ENCODE measurements at places on chromosomes 2 and 18. TPM values are rescaled to one million over a fixed set of nuclear protein-coding genes. Genes with fewer than 3 reads are reported as not detected.

- H3K4me1 ChIP-seq = no peaks in the 10 kb centered on the region
- H3K4me3 ChIP-seq = no peak overlapping the region
- H3K27ac ChIP-seq = no peak overlapping the region
- no peaks in the 10 kb centered on the region for H3K27me3 ChIP-seq
These were observed 613.3 kb downstream of the TSN start for GRCh38 chr2:122368576-122369243.

DNA sequence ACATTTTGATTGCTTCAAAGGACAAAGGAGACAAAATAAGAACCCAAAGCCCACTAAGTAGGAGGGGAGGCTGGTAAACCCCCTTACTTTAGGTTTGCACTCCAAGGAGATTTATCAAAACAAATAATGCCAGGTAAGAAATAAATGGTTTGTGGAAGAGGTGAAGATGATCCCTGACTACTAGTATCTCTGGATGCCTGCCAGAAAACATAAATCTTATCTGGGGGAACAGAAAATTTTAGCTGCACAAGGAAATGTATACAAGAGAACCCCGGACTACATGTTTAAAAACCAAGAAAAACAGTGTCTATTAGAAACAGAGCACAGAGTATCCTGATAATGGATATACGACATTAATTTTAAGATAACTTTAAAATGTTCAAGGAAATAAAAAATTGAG, 114.1 kb downstream of the TRABD2A start:
- H3K4me1 ChIP-seq = no peaks in the 10 kb centered on the region
- no peaks in the 10 kb centered on the region for H3K36me3 ChIP-seq
- DNase-seq = no peak
- no peak overlapping the region for H3K27ac ChIP-seq
- H3K27me3 ChIP-seq = no peaks in the 10 kb centered on the region

DYSF gene
- total RNA-seq = 0.17 TPM

TRPM8 gene
- not detected for total RNA-seq

DNA sequence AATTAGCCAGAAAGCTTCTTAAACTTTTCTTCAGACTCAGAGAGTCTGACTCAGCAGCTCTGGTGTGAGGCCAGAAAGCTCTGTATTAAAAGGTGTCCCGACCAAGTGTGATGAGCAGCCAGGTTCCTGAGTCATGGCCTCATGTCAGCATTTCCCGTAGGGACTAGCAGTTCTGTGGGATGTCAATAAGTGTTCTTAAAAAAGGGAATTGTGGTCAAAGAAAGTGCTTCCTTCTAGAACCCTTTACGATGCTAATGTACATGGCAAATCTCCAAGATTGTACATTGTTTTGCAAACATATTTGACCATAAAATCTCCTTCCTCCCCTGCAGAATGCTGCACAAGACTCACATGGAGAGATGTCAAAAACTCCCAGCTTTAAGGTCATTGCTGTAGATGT, 80.1 kb downstream of the PLA2R1 start:
- H3K36me3 ChIP-seq = no peaks in the 10 kb centered on the region
- no peak overlapping the region for H3K27ac ChIP-seq
- H3K4me3 ChIP-seq = no peak overlapping the region
- H3K27me3 ChIP-seq = peaks cover under 1% of the 10 kb centered on the region
- DNase-seq = no peak

- no peaks in the 10 kb centered on the region for H3K4me1 ChIP-seq
- H3K4me3 ChIP-seq = no peak overlapping the region
These were observed 98.9 kb downstream of the SEPTIN10 start for GRCh38 chr2:109514857-109515256.

DNA sequence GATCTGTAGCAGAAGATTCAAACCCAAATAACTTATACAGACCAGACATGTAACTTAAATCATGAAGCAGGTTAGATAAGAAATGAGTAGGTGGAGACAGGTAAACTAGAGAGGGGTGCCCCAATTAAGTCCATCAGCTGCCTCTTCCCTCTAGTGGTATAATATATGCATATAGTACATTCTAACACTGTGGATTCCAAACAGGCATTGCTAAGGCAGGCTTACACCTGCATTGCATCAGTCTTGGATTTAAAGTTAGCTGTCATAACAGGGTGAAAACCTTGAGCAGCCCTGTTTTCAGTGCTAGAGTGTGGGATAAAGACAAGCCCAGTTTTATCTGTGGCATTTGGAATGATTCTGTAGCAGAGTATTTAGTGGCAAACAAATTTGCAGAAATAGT, 63.4 kb downstream of the NYAP2 start:
- H3K4me1 ChIP-seq = peaks cover 4% of the 10 kb centered on the region
- H3K27me3 ChIP-seq = no peaks in the 10 kb centered on the region
- no peak overlapping the region for H3K4me3 ChIP-seq
- H3K27ac ChIP-seq = no peak overlapping the region
- no peak for DNase-seq

REG1B gene
- total RNA-seq = not detected

FAP gene
- total RNA-seq = not detected

DNA sequence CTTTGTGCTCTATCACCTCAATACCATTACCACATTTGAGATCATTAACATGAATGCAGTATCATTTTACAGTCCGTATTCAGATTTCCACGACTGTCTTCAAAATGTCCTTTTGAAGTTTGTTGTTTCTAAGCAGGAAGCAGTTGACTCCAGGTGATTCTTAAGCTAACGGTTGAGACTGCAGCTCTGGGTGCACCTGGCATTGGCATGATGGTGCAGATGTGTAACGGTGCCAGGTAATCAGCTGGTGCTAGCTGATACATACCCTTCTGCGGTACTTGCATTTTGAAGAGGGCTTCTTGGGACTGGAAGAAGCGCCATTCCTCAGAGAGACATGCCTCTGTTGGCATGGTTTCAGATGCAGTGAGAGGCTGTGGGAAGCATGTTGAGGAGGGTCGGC, 19.5 kb downstream of the SIGLEC15 start:
- H3K27ac ChIP-seq = no peak overlapping the region
- no peaks in the 10 kb centered on the region for H3K27me3 ChIP-seq
- no peaks in the 10 kb centered on the region for H3K4me1 ChIP-seq
- H3K4me3 ChIP-seq = no peak overlapping the region
- H3K36me3 ChIP-seq = no peaks in the 10 kb centered on the region

GRCh38 chr18:58887613-58887963, 22.9 kb downstream of the ZNF532 start:
- no peaks in the 10 kb centered on the region for H3K27me3 ChIP-seq
- peaks cover 28% of the 10 kb centered on the region for H3K4me1 ChIP-seq
- peaks cover 7% of the 10 kb centered on the region for H3K36me3 ChIP-seq
- DNase-seq = peak; percentile 63

DNA sequence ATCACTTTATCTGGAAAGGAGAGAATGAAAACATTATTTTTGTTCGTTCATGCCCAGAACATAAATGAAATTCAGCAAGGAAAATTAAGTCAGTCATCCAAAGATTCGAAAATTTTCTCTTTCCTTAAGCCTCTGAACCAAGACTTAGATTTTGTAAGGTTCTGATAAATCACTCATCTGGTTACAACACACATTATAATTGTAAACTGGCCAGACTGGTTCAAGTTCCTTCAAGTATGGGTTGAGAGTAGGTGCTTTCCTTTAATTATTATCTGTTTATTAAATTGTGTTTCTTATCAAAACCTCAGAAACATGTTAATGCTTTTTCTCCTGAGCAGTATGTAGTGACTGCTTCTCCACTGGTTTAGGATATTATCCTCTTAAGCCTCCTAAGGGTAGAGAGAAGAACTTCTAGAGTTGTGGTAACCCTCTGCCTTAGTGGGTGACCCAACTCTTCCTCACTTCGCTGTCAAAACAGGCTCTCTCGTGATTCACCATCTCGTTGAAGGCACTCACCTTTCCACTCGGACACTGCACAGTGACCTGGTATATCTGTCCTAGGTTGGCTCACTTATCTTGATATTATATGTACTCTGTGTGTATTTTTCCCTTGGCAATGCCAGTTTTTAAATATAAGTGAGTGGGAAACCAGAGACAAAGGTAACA, 325.9 kb downstream of the PAX3 start:
- DNase-seq = no peak
- H3K36me3 ChIP-seq = no peaks in the 10 kb centered on the region
- no peaks in the 10 kb centered on the region for H3K4me1 ChIP-seq

GRCh38 chr2:203867561-203868200, at the start of gene CTLA4:
TSS of gene CTLA4 (plus strand) at chr2:203867771. CDS start at chr2:203867943, 172 bp downstream.
- no peak for DNase-seq
- H3K4me1 ChIP-seq = no peaks in the 10 kb centered on the region
- H3K36me3 ChIP-seq = no peaks in the 10 kb centered on the region
- no peaks in the 10 kb centered on the region for H3K27me3 ChIP-seq

- peaks cover 18% of the 10 kb centered on the region for H3K4me1 ChIP-seq
- DNase-seq = no peak
- H3K27me3 ChIP-seq = peaks cover 10% of the 10 kb centered on the region
These were observed 70.5 kb upstream of the RTN4 start for GRCh38 chr2:55120634-55121359.

C1QL2 gene
- total RNA-seq = not detected

- no peak for DNase-seq
- no peaks in the 10 kb centered on the region for H3K36me3 ChIP-seq
- no peaks in the 10 kb centered on the region for H3K27me3 ChIP-seq
- no peaks in the 10 kb centered on the region for H3K4me1 ChIP-seq
- H3K27ac ChIP-seq = no peak overlapping the region
- H3K4me3 ChIP-seq = no peak overlapping the region
These were observed 759.7 kb upstream of the CDH7 start for GRCh38 chr18:64991102-64991501.

RND3 gene
- total RNA-seq = not detected

DNA sequence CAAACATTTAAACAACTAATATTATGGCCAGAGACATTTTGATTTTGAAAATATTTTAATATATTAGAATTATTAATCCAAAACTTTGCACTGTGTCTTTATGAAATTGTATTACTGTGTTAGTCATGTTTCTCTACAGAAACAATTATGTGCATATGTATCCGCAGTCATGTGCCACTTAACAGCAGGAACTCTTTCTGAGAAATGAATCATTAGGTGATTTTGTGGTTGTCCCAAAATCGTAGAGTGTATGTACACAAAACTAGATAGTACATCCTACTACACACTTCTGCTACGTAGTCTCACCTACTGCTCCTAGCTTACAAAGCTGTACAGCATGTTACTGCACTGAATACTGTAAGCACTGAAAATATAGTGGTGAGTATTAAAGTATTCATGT, 479.2 kb upstream of the DSEL start:
- DNase-seq = no peak
- no peak overlapping the region for H3K27ac ChIP-seq
- H3K4me3 ChIP-seq = no peak overlapping the region
- H3K36me3 ChIP-seq = no peaks in the 10 kb centered on the region

DNA sequence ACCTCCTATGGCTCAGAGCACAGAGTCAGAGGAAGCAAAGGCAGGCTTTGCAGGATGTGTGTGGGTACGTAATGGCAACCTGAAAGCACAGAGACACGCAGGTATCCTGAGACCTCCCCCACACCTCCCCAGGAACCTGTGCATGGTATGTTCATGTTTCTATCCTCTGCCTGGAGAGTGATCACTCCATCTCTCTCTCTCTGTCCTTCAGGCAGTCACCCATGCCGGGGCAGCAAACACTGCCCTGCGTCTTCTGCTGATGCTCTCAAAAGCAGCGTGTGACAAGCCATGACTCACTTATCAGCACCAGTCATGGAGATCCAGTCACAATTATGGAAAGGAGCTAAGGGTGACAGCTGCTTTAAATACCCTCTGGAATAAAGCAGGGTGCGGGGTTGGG, 52.7 kb downstream of the PDCL3 start:
- H3K4me3 ChIP-seq = no peak overlapping the region
- H3K4me1 ChIP-seq = no peaks in the 10 kb centered on the region
- no peaks in the 10 kb centered on the region for H3K36me3 ChIP-seq
- H3K27ac ChIP-seq = no peak overlapping the region
- DNase-seq = no peak
- peaks cover 6% of the 10 kb centered on the region for H3K27me3 ChIP-seq

Data from B cell (primary cell).